AG09319 (cell line): ENCODE measurements at places on chromosomes 3 and 15.

GRCh38 chr15:42385980-42386700 lies 26.8 kb downstream of the CAPN3 start:
- DNase-seq: no peak

- DNase-seq: no peak
Observed at GRCh38 chr3:107106316-107106715, 270.9 kb upstream of the CCDC54 start.

DNA sequence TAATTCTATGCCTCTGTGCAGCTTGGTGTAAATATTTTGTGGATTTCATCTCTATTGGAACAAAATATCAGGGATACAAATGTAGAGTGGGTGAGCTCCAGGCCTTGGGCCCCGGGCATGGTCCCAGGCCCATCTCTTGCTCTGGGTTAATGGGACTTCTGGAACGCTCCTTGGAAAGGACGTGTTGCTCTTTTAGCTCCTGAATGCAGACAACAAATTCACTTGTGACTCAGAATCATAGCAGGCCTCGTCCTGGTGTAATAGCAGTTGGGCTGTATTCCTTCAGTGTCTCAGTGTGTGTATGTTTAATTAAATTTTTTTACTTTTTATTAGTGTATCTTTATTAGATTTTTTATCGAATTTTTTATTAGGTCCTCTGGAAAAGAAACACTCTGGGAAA lies 266.7 kb upstream of the C2CD4B start:
- DNase-seq: no peak

DNA sequence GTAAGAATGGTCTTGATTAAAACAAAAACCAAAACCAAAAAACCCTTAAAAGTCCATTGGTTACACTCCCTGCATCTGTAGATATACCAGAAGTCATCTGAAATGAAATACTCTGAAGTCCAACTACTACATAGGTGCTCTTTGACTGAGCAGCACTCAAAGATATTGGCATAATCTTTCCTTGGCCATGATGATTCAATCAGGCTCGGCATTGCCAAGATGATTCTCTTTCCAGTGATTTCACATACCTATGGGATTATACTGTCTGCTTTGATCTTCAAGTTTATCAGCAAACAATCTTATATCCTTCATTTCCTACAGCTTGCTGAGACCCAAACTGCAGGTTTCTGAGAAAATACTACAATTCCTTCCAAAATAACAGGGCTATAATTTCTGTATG lies 35.9 kb upstream of the DIPK2A start:
- DNase-seq: no peak
